Suppressor macrophage treated with lipopolysaccharide for 1 hour (primary cell): ENCODE measurements at places on chromosomes 2 and 18.

DNA sequence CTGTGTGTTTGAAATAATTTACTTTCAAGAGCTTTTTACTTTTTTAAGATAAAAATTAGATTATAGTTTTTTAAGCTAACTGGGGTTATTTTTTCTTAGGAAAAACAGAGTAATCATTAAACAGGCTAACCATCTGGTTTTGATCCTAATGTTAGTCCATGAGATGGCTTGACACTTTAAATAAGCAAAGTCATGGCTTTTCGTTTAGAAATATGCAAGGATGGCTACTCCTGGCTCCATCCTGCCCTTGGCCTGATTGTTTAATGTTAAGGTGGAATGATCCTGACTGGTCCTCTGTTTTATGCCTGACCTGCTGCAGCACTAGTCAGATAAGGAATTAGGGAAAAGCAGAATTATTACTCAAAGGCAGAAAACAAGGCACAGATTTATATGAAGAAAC is 39.7 kb upstream of the PNPT1 start:
- no peak for DNase-seq

DNA sequence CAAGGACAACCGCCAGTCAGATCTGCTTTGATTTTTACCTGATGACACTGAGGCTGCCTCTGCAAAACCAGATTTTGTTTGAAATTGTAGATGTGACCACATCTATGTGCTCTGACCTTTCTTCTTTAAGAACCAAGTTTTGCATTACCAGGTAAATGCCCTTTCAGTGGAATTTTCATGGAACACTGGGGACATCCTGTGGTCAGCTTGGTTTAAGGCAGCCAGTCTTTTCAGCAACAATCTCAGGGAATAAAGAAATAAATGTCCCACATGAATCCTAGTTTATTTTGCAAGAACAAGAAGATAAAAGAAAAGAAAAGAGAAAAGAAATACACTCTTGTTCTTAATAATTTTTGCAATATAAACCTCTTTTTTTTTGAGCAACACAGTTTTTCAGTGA is 90.6 kb downstream of the POU3F3 start:
- DNase-seq = peak; percentile 9

DNA sequence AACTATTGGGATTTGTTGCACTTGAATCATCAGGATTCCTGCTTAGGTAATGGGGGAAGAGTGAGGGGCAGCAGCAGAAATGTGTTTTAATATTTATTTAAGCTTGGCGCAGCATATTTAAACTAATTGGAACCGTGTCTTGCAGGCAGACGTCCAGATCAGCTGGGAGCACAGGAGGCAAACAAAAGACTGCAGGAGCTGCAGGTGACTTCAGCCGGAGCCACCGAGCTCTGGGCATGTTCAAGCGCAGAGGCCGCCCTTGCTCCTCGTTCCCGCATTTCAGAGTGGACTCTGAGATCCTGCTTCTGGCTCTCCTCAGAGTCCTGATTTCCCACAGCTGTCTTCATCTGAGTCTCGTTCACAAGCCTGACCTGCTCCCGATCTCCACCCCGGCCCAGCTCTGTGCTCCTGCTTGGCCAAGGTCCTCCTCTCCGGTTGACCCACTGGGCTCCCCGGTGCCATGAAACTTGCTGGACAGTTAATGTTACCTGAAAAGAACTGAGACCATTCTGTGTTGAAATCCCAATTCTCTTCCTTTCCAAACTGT is 475.5 kb downstream of the SOX11 start:
- no peak for DNase-seq

- DNase-seq = no peak
Measured at GRCh38 chr2:85234868-85235267, 92.9 kb downstream of the TGOLN2 start.

- no peak for DNase-seq
Measured at GRCh38 chr2:232491139-232491780, 3.6 kb upstream of the ECEL1 start.

DNA sequence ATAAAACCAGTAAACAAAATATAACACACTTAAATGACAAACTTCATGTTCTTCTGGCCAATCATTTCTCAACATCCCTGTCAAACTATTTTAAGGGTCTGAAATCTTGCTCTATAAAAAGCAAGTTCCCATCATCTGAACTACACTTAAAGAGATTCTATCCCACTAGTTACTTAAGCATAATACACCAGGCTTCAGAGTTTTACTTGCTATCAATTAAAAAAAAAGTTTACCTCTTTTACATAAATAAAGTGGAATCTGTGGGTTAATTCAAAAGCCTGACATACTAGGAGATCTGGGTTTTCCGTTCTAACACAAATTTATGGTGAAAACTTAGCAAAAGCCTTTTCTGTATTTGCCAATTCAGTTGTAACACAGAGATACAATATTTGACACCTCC is 1.9 kb downstream of the CLASP1 start:
- DNase-seq = peak; percentile 18

GRCh38 chr2:237383991-237384671 is 29.8 kb downstream of the COL6A3 start:
- no peak for DNase-seq

GRCh38 chr2:191631754-191632153 is 46.2 kb upstream of the NABP1 start:
- no peak for DNase-seq

DNA sequence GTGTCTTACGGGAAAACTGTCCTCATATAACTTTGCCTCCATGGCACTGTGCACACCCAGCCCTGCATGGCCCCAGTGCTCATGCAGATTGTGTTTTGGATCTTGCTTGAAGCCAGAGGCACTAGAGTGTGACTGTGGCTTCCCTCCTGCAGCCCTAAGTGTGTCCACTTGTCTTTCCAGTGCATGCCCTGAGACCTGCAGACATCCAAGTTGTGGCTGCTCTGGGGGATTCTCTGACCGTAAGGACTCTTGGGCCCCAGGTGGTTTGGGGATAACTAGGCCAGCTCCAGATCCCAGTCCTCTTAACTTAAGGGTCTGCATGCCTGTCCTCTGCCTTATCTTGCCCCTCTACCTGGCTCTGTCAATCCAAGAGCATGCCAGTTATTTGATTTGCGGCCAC is 96.6 kb downstream of the PLB1 start:
- no peak for DNase-seq

DNA sequence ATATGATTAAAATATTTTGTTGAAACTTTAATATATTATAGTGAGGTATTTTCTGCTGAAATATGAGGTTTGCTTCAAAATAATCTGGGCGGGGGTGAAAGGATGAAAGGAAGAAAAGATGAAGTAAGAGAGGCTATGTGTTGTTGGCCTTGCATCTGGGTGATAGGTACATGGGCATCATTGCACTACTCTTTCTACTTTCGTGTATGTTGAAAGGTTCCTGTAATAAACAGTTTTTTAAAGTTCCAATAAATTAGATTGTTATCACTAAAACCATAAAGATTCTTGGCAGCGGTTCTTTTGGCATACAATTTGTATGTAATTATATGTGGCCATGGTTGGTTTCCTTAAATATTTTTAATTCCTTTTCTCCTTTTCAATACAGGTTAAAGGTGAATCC is 23.6 kb upstream of the MSH2 start:
- no peak for DNase-seq

GRCh38 chr2:207238831-207239701 is 73.3 kb upstream of the KLF7 start:
- peak; percentile 97 for DNase-seq

DNA sequence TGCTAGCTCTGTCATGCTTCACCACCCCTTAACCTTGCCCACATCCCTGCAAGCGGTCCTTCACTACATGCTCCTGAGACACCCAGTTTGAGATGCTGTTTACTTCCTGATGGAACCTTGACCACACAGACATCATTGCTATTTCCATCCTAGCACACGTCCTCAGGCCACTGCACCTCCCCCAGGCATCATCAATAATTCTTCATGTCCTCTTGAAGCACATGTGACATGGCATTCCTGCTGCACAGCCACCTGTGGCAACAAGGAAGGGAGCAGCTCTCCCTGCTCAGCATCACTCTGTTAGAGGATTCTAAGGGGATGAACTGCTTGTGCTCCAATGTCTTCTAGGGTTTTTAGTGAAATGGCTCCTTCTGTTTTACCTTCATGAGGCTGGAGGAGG is 26.1 kb upstream of the ST3GAL5 start:
- no peak for DNase-seq

DNA sequence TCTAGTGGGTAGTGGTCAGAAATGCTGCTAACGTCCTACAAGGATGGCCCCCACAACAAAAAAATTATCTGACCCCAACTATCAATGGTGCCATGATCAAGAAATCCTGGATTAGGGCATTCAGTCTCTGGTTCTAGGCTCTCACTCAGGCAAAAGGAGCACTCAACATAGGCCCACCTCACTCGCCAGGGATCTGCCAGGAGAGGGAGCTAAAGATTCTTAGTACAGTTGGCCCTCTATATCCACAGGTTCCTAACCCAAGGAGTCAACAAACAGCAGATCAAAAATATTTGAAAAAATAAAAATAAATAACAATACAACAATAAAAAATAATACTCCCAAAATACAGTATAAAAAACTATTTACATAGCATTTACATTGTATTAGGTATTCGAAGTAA is 10.0 kb downstream of the SLC4A5 start:
- DNase-seq = peak; percentile 28

DNA sequence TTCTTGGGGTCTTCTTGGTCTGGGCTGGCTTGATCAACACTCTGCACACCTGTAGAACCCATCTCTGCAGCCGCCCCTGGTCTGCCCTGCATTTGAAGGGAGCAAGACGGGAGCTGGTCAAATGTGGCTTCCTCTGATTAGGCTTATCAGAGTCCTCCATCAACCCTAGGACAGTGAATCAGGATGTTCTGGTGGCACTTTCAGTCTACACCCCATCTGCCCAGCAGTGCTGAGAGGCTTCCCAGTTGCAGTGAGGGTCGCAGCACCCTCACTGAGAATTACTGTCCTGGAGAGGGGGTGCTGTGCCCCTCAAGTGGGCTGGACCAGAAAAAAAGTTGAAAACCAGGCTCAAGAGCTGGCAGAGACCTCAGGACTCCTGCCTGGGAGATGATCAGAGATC is 152.9 kb downstream of the DYSF start:
- DNase-seq = no peak

- peak; percentile 63 for DNase-seq
Measured at GRCh38 chr2:26401739-26402541, at the start of gene DRC1. Gene DRC1 (plus strand): TSS chr2:26401920. CDS start chr2:26401990, 70 bp downstream.
